Fibroblast of upper back skin (primary cell): ENCODE measurements at places on chromosomes 7 and 10.

DNA sequence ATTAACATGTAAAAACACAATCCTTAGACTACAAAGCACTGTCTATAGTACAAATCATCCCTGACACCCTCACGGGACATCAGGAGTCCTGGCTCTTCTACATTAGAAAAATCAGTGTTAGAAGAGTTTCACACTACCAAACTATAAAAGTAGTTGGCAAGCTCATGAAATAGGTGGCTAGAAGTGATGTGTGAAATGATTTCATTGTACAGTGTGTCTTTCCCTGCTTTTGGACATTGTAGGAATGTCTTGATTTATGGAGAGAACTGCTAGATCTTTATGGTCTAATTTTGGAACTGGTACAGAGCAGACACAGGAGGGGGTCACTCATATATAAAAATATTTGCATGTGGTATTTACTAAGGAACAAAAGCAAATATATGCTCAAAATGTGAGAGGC lies 33.2 kb downstream of the SEMA3A start:
- peak; percentile 22 for DNase-seq

- DNase-seq: no peak
These were observed 165.3 kb downstream of the AGMO start for GRCh38 chr7:15396210-15397158.

DNA sequence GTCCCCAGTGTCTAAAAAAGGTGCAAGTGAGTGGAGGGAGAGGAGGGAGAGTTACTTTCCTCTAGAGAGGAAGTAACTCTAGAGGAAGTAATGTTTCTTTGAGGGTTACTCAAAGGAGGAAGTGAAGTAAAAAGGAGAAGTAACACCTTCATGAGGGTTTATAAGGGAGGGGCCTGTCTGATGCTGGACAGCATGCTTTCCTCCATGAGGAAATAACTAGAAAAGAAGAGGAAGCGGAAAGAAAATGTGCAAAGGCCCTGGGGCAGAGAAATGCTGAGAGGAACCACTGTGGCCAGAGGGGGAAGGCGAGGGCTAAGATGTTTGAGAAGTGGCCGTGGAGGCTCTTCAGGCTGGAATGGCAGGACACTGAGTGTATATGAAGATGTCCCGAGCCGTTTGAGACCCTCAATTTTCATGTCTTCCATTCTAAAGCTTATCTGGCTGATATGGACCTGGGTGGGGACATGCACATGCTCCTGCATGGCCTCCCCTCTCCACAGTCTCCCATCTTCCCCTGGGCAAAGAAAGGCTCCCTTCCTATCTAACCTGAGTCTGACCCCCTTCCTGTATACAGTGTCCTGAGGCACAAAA lies 3.4 kb upstream of the SLC18A2 start:
- no peak for DNase-seq

DNA sequence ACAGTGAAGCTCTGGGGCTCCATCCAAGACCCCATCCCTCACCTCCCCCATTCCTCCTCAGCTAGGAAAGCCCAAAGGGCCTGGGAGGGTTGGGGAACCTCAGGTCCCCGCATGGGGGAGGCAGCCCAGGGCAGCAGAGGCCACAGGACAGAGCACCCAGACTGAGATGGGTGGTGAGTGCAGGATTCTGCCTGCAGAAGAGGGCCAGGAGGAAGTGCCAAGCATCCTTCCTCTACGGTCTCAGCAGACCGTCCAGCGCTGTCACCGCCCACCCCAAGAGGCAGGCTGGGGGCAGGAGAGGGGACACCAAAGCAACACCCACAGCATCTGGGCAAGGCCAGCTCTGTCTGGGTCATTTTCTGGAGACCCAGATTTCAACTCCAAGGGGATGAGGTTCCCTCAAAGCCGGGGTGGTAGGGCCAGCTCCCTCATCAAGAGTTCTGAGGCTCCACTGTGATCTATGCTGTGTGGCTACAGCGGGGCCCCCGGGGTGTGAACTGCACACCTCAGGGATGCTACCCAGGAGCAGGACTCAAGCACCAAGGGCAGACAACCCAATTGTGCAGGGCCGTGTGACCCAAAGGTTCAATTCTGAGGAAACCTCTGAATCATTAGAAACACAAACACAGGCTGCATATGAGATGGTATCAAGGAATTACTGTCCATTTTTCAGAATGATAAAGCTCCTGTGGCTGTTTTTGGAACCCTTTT lies 46.8 kb downstream of the CAMK2B start:
- no peak for DNase-seq

- no peak for DNase-seq
These were observed 22.1 kb upstream of the HERPUD2 start for GRCh38 chr7:35717013-35717412.

GRCh38 chr10:80461208-80462183 lies 7.4 kb downstream of the TSPAN14 start:
- no peak for DNase-seq

GRCh38 chr10:98330987-98331386 lies 63.0 kb upstream of the LOXL4 start:
- DNase-seq: no peak

DNA sequence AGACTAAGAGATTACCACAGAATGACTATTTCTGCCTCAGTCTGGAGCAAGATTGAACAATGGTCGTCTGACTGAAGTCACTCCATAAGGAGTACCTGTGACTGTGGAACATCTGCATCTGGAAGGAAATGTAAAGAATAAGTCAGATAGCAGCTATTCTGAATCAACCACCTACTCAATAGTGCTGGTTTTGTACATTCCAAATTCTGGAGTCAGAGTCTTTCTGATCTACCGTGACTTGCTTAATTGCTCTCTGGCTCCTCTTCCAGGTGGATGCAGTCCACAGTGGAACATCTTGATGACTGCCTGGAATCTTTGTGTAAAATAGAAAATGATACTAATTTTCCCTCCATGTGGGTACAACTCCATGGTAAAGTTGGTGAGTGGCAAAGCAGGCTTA lies 156.3 kb upstream of the SEMA3C start:
- DNase-seq: peak; percentile 62

DNA sequence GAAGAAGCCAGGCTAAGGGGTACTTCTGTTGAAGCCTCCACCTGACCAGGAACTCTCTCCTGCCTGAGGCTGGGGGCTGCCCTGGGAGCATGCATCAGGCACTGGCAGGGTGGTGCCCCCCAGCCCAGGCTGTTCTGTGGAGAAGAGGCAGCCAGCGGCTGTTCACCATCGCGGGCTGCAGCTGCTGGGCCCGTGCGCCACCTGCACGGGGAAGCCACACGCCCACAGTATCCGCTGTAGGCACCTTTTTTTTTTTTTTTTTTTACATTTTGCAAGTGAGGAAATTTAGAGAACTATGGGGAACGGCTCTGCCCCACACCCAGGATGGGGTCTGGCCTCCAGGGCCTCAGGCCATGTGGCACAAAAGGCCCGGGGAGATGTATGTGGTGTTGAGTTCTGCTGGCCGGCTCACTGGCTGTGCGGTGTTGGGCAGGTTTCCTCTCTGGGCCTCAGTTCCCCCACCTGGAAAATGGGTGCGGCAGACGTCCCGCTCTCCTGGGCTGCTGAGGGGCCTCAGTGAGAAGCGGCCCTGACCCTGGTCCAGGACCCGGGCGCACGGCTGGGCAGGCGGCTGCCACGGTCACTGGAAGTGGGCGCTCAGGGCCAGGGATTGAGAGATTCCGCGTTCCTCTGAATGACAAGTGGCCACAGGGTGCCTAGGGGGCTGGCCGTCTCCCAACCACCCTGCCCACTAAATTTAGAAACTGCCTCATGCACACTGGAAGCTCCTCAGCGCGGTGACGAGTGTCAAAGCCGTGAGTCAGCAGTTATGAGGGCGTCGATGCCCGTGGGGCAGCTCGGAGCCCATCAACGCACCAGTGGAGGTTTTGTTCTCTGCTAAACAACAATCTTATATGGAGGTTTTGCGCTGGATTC lies 8.8 kb upstream of the INTS1 start:
- DNase-seq: peak; percentile 30

GRCh38 chr7:36636126-36636525 lies 88.2 kb downstream of the AOAH start:
- no peak for DNase-seq

- DNase-seq: no peak
These were observed 10.5 kb downstream of the GHITM start for GRCh38 chr10:84149854-84150253.

DNA sequence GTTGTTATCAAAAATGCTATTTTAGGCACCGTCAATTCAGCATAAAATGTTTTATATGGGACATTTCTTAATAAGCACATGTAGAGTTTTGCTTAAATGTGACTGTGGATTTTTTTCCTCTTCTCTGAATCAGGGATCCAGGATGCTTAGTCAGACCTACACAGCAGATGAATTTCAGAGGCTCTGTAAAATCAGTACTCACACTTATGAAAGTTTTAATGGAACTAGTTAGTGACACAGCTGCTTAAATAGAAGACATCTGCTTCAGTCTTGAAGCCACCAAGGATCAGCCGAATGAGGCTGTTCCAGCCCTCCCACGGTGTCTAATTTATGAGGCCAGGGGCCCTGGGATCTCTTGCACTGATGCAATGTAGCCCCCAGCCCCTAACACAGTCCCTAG lies 136.0 kb downstream of the MYOF start:
- no peak for DNase-seq

DNA sequence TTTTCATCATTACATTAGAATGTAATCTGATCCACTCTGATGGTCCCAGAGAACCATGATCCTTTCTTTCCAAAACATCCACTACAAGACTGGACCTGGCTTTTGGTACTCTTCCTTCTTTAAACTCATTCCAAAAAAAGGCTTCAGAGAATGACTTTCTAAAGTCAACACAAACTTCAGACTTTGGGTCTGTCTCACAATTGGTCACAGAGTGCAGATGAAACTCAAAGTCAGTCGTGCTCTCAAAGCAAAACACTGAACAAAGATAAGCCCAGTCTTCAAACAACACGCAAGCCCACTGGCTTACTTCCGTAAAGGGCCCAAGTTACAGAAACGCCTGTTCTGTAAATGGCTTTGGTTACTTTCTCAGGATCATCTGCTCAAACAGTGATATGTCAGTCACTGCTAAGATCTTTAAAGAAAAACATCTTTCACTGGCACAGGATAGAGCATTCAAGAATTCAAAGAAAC lies 250.9 kb upstream of the MKLN1 start:
- no peak for DNase-seq

- peak; percentile 57 for DNase-seq
These were observed 11.3 kb downstream of the ADAM12 start for GRCh38 chr10:126376956-126377355.

- peak; percentile 77 for DNase-seq
These were observed at the start of gene MAGI2 for GRCh38 chr7:79453558-79454360. MAGI2 (minus strand) TSS chr7:79453667; CDS start chr7:79453320, 347 bp downstream.

DNA sequence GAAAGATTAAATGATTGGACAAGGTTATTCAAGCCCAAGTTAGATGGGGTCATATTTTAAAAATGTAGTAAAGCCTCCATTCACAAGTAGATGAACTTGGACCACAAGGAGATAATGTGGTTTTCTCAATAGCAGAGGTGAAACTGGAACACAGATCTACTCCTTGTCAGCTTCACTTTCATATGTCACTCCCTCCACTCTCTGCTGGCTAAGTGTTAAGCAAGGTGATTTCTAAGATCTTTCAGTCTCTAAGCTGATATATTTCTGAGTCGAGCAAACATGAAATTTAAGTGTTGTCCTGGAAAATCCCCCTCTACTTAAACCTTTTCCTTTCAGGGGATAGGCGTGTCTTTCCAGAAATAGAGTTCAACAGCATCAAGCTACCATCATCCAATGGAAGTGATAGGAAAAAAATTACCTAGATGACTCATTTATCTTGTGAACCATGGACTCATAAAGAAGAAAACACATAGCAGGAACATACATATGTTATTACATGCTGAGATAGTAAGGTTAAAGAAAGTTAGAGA lies 275.0 kb downstream of the PTEN start:
- DNase-seq: no peak

- DNase-seq: no peak
These were observed 7.4 kb downstream of the YWHAG start for GRCh38 chr7:76351372-76351771.

DNA sequence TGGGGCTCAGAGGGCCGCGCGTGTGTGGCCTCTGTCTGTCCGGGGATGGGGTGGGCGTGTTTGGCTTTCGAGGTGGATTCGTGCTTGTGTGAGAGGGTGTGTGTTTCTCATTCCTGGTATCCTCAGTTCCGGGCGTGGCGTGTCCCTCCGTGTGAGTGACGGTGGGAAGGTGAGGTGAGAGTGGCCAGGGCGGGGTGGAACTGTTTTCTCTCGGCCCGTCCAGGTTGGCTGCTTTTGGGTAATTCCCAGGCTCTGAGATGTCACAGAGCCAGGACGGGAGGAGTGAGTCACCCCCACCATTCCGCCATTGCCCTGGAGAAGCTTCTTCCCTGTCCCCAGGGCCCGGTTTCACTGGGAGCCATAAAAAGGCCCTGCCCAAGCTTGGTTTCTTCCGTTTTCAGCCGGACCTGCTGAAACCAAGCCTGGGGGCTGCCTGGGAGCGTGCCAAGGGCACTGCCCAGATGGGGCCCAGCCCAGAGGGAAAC lies 21.3 kb upstream of the CLDN4 start:
- no peak for DNase-seq

DNA sequence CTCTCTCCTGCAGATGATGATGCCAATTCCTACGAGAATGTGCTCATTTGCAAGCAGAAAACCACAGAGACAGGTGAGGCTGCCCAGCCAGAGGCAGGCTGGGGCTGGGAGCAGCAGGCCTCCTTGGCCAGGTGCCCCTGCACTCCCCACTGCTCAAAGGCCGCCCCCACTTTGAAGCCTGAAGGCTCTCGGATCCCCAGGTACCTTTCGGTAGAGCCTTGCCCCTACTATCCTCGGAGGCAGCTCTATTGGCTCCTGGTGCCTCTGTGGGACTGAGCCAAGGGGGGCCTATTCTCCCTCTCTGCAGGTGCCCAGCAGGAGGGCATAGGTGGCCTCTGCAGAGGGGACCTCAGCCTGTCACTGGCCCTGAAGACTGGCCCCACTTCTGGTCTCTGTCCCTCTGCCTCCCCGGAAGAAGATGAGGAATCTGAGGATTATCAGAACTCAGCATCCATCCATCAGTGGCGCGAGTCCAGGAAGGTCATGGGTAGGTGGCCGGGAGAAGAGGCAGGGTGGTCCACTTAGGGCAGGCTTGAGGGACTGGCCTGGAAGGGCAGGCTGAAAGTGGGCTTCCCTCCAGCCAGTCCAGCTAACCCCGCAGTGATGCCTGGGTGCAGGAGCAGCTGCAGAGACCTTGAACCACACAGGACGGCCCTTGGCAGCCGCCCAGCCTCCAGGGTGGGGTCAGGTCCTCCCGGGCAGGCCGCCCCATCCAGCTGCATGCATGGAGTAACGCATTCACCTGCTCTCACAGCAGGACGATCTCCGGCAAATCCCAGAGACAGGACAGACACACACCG lies 14.1 kb downstream of the LAT2 start:
- DNase-seq: no peak
